Stimulated activated CD4-positive, alpha-beta T cell treated with anti-CD3 and anti-CD28 coated beads, Interleukin-2, amount 100 ng/mL, for 4 hours (primary cell): ENCODE measurements at places on chromosomes 2 and 18.

- DNase-seq = no peak
Observed at GRCh38 chr2:212535996-212536816, 2.4 kb downstream of the ERBB4 start.

DNA sequence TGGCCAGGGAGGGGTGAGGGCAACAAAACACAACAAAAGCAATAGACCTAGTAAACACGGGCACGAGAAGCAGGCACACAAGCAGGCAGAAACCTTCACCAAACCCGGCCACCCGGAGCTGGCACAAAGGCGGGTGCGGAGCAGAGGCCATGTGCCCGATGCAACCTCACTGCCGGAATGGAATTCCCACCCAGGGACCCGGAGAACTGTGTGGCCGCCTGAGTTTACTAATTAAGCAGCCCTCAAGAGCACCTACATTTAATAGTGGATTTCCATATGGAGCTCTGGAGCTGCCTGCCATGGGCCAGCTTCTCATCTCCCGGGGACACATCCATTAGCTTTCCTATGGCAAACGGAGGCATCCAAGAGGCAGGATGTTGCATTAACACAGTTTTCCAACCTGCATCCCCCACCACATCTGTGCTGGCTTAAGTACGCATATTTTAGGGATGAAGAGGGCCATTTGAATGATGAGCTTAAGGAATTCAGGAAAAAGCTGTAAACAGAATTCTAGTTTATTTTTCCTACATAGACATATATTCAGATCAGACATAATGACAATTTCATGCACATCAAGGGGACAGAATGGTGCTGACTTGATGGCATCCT lies 104.5 kb upstream of the SMIM21 start:
- DNase-seq = no peak

GRCh38 chr2:42372474-42373200 lies 11.6 kb upstream of the COX7A2L start:
- DNase-seq = no peak

- no peak for DNase-seq
Observed at GRCh38 chr2:195304310-195304709, 352.7 kb upstream of the SLC39A10 start.

DNA sequence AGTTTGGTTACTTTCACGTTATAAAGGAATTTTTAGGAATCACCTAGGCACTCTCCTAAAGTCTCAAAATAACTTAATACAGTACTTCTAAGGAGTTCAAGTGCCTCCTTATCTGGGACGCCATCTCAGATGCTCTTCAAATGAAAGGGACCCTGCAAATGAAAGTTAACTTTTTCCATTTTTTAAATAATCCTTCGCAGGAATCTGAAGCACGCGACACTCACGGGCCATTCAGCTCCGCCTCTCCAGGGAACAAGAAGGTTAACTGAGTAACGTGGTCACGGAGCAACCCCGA lies 537 bp upstream of the ZC3H15 start:
- DNase-seq = no peak

GRCh38 chr2:240424341-240425235 lies 10.9 kb upstream of the GPC1 start:
- DNase-seq = no peak

GRCh38 chr2:142535311-142535710 lies 342.2 kb upstream of the KYNU start:
- DNase-seq = no peak

DNA sequence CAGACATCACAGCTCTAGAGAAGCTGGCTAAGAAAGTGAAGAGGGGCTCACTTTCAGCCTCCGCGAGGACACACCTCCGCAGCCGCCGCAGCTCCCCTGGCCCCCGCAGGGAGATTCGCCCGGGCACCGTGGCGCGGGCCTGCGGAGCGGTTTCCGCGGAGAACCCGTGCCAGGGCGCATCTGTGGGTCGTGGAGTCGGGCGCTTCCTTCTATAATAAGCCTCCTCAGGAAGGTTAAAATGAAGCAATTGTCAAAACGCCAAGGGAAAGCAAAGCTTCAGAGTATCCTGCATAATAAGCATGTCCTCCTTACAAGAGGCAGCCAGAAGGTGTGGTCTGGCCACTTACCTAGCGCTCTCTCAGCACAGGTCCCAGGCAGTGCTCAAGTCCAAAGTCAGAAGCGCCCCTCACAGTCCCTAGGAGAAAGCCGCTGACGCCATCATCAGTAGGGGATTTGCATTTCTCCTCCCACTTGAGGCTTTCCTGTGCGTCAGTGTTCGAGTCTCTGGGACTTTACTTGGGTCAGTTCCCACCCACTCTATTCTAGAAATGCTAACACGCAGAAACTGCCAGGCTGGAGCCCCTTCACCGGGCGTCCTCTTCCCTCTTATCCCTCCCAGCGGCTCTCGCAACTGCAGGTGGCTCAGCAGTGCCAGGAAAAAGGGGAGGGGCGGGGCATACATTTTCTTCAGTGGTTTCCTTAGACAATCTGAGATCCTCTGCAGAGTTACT lies at the start of gene STAT4:
Gene STAT4, minus strand, starts transcription at position 395 of the 731 bp plus-strand sequence. CDS start 2,791 bp downstream, outside the sequence.
- peak; percentile 77 for DNase-seq

GRCh38 chr18:50697509-50697908 lies 122.3 kb downstream of the MRO start:
- DNase-seq = no peak

DNA sequence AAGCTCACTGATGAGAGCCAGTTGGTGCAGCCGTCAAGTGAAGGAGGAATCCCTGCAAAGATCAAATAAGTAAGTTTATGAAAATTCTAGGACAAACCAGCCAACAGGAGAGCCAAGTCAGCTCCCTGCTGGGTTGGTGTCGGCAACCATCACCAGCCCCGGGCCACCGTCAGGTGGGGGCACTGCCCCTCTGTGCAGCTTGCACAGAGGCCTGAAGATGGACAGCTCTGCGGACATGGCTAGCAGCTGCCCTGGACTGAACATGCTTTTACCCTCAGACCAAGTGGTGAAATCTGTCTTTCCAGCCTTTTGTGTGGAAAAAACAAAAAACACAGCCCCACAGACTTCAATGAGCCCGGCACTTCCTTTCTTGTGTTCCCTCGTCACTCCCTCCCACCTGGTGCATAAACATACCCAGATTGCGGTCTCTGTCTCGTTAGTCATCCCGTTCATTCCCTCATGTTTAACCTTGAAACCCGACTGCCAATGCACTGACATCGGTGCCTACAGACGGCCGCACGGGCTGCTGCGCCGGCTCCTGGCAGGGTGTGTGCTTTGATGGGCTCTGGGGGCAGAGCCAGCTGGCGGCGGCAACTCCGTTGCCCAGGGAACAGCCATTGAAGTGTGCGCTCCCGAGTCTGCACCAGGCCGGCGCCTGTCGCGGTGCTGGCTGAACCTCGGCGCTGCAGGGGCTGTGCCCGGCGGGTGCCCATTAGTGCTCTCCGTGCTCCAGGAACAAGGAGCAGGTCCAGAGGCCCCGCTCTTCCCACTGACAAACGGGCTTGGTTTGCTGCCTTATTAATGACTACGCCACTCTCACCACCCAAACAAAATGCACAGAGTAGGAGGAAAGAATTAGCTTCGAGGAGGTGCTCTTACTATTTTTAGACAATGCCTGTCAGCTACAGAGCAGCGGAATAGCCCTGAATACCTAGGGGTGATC lies 95.3 kb downstream of the EIPR1 start:
- no peak for DNase-seq

DNA sequence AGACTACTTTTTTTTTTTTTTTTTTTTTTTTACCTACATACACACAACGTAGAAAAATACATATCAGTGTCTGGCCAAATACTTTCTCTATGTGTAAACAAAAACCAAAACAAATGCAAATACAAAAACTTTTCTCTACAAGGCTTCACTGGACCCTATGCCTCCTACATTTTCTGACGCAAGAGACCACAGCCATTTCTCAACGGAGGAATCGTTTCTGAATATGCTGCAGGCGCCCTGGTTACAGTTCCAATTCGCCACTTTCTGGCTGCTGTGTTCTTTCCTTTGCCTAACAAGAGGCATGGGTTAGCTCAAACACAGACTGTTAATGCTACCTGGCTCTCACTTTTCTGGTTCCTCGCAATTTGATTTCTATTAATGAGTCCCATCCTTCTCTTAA lies 96.4 kb downstream of the EPB41L3 start:
- DNase-seq = no peak

- DNase-seq = no peak
Observed at GRCh38 chr2:26913606-26913998, 56.8 kb upstream of the MAPRE3 start.

- DNase-seq = no peak
Observed at GRCh38 chr2:181421131-181421458, 36.1 kb upstream of the ITGA4 start.

DNA sequence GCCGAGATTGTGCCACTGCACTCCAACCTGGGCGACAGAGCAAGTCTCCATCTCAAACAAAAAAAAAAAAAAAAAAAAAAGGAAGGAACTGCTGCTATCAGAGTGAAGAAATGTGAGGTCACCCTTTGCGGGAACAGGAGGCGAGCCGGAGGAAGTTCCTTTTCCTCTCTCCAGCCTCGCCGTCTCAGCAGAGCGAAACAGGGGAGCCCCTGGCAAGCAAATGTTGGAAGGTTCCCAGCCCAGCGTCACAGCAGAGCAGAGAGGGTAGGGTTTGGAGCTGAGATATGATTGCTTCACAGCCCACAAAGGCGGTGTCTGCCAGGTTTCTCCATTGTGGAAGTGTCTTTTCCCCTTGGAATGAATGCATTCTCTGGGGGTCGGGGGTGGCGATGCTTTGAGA lies 28.5 kb downstream of the SLC20A1 start:
- no peak for DNase-seq

GRCh38 chr2:117470311-117471095 lies 344.0 kb upstream of the DDX18 start:
- DNase-seq = no peak

- no peak for DNase-seq
Observed at GRCh38 chr18:41357708-41358107, 597.3 kb upstream of the PIK3C3 start.

DNA sequence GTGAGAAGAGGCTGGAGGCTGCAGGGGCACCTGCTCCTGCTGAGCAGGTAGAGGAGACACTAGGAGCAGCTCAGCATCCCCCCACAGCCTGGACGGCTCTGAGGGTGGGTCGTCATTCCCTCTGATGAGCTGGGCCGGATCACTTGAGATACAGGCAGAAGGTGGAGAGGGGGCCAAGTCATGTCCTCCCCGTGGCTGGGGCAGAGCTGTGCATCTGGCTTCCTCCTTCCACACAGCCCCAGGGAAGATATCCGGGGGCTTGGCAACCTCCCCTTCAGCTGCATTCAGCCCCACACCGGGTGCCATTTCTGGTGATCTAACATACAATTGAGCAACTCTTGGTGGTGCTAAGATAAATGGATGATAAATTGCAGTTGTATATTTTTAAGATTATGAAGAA lies 236.9 kb downstream of the LDLRAD4 start:
- DNase-seq = no peak

DNA sequence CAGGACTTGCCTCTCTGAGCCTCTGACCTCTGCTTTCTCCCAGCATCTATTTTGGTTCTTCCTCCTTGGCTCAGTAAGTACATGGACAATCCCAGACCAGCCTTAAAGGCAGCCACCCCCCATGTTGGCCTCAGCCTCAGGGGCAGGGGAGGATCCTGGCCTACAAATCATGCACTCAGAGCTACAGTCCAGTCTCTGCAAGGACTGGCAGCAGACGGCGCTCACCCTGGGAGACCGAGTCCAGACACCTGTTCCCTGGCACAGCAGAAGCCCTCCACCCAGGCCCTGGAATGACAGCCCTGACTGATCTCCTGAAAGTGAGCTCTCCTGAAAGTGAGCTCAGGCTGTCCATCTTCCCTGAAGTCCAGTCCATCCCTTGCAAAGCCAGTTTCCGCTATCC lies 25.7 kb upstream of the PTPN4 start:
- no peak for DNase-seq

DNA sequence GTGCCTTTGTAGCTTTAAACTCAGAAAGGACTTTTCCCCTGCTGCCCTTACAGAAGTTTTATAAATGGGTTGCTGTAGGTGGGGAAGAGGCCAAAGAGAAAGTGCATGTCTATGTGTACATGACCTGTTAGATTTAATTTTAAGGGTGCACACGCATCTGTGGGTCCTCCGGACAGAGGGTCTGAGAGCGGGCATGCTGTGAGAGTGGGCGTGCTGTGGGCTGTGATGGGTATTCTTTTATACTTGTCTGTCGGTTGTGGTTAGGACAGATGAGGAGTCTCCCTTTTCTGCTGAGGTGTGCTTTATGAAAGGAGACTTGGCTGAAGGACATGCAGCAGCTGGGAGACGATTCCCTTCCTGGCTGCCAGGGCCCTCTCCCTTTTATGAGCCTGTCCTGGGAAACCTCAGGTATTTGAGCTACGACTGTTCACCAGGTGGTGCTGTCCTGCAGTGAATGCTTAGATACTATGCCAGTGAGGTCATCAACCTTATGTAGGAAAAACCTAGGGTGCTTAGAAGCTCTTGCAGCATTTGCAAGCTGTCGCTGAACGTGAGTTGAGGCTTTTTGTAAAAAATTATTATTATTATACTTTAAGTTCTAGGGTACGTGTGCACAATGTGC lies 67.5 kb downstream of the TANC1 start:
- DNase-seq = no peak

DNA sequence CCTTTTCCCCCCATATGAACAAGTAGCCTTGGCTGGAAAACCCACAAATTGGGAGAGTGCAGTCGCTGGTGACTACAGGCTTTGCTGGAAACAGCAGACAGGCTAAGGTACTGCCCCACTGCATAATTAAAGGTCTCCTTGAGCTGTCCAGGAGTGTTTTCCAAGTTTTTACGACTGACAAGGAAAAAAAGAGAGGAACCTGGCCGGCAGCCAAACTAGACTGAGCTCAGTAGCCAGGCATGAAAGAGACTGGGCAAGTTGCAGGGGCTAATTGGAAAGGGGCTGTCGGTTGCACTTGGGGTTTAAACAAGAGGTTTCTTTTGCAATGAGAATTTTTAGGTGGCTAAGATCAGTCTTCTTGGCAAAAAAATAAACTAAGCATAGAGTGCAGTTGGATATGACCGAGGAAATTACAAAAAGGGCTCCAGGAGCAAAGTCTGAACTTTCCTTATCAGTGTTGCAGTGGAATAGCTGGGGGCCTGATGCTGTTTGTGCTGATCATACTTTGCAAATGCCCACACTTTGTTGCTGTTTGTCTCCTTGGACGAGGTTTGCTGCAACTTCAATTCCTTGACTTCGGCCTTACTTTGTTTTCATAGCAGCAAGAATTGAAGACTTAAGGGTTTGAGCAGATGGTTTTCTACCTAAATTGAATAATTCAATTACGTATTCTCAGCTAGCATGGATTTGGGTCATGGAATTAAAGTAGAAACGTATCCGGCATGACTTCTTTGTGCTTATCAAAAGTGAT lies 2.1 kb downstream of the GULP1 start:
- DNase-seq = no peak

GRCh38 chr18:79242246-79242645 lies 153.5 kb upstream of the NFATC1 start:
- DNase-seq = no peak

GRCh38 chr2:11901351-11902069 lies 155.1 kb downstream of the LPIN1 start:
- no peak for DNase-seq

DNA sequence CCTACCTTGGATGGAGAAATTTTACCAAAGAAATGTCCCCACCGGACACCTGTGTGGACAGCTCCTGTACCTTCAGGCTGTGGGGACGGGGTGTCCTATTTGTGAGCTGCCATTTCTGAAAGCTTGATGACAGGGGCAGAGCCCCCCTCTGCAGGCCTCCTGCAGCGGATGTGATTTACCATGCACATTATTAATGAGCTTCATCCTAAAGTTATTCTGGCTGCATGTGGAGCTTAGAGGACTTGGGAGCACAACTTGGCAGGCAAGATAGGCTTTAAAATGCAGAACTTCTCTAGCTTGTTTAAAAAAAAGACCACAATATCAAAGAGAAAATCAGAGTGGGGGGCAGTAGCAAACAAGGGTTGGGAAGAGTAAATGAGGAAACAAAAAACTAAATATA lies 350.0 kb upstream of the KLHL29 start:
- DNase-seq = no peak
